ENCODE measurements at places on chromosomes 4 and X.

- no peak for DNase-seq
These were observed 2.7 kb upstream of the BMX start for GRCh38 chrX:15497865-15498264.

DNA sequence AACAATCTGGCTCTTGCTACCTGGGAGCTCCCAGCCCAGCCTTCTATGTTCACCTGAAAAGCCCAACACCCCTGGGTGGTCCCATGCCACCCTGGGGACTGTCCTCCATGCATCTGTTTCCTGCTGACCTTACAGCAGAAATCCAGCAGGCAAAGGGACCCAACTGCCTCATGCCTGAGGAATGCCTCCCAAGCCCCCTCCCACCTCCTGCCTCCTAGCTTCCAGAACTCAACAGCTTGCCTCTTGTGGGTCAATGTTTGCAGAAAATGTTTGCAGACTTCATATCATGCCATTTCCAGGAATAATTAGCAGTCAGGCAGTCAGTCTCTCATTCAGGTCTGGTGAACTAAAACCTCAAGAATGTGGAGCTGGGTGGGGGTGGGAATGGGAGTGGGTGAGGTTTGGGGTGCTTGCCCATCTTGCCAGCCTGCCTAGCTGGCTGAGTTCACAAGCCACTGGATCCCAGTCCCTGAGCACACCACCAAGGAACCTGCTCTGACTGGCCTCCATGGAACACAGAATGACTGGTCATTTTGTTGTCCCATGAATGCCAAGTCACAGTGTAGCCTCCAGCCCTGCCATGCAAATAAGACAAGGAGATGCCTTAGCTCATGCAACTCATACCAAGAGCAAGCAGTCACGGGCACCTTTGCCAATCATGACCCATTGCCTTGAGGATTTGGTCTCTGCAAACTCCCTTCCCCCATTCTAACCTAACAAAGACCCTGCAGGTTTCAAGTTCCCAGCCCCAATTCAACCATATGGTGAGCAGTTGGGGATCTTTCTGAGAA lies 12.1 kb upstream of the PLAC1 start:
- DNase-seq = no peak

DNA sequence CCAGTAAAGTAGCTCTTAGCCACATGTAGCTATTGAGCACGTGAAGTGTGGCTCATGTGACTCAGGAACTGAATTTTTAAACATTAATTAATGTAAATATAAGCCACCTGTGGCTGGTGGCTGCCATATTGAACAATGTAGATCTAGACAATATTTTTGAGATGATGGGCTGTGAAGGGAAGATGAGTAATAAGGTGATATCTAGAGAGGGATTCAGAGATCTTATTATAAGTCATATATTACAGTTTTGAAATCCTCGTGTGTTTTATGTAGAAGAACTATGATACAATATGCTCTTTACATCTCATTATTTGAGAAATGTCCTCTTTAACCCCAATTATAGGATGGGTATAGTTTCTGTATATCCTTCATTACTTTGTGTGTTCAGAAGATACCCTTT lies 5.6 kb downstream of the GAR1 start:
- no peak for DNase-seq

GRCh38 chr4:179709961-179710624 lies 2267.9 kb upstream of the AGA start:
- no peak for DNase-seq

- DNase-seq = no peak
These were observed 32.4 kb downstream of the CLDN22 start for GRCh38 chr4:183287677-183288076.

- no peak for DNase-seq
These were observed 7.0 kb downstream of the AMMECR1 start for GRCh38 chrX:110310896-110311295.

DNA sequence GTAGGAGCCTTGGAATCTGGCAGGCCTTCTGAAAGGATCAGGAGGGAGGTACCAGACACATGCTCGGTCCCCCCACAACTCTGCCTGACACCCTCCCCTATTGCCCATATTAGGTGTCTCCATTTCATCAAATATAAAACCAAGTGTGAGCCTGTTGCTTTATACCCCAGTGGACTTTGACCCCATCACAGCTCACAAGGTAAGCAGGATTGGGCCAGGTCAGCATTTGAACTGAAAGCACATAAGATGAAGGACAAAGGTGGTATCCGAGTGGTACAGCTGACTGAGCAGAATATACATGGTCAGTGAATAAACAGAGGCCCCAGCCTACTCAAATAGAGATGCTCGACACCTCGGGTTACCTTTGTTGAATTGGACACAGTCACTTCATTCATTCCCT lies 20.0 kb downstream of the SLC25A43 start:
- no peak for DNase-seq

DNA sequence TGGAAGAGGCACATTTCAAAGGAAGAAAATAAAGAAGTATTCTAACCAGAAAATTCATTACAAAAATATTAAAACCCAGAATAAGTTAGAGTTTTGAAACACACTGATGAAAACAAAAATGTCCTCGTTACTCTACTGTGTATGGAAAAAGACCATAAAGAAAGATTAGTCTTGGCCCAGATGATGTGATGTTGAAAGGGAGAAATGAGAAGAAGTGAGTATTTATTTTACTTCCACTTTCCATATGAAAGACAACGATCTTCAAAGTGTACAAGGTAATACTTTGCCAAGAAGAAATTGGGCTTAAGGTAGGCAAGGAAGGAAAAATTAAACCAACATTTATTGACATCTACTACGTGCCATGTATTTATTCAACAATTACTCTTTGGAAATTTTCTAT lies 48.6 kb upstream of the EMCN start:
- no peak for DNase-seq

DNA sequence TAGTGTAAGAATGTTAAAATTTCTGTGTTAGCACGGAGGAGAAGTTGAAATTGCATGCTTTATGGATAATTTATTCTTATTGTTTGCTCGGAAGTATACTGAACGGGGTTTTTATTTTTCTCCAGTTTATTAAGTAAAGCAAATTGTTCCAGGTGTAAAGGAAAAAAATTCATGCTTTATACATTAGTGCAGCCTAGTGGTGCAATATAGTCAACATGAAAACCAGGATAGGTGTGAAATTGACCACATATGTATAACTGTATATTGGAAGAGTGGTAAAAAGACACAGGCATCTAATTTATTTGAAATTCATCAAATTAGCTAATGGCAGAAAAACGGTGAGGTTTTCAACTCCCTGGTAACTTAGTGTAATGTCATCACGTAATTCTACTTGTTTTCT lies 959 bp downstream of the BRS3 start:
- DNase-seq = no peak

- DNase-seq = no peak
These were observed 26.8 kb upstream of the SPARCL1 start for GRCh38 chr4:87555773-87556619.

- no peak for DNase-seq
These were observed 51.1 kb upstream of the UNC5C start for GRCh38 chr4:95599777-95600400.

DNA sequence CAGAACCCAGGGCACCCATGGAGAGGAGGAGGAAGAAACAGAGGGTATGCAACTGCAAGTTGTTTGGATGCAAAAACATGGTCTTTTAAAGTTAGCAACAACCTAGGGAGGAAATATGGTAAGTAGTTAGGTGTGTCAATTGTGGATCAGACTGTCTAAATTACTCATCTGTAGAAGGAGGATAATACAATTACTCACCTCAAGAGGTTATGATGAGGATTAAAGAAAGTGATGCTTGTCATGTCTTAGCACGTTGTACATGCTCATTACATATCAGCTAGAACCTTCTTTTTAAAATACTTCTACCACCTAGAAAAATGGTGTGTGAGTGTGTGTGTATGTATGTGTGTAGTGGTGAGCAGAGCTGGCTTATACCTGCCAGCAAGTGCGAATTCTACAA lies 2.3 kb upstream of the C1QTNF7 start:
- DNase-seq = no peak

DNA sequence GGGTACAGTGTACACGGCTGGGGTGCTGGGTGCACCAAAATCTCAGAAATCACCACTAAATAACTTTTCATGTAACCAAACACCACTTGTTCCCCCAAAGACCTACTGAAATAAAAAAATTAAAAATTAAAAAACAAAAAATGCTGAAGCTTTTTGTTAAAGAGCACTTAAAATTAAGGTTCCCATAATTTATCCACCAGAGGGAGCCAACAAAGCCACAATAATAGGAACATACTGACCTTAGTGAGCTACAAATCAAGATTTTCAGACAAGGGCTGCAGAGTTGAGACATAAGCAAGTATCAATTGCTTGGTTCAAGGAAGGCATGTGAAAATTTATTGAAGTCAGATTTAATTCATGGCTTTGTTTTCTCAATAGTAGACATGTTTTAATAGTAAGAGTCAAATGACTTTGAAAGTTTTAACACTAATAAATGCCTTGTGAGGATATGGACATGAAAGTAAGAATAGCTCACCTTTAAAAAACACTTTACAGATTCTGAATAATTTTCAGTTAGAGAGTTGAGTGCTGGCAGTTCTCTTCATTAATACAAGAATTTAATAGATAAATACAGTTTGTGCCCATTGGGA lies 43.0 kb upstream of the SCOC start:
- DNase-seq = no peak
